ENCODE measurements at places on chromosomes 3 and 15.

GRCh38 chr3:23735062-23735461, 70.7 kb upstream of the UBE2E1 start:
- no peak for DNase-seq

GRCh38 chr3:73781541-73781940, 156.8 kb upstream of the PDZRN3 start:
- DNase-seq = no peak

DNA sequence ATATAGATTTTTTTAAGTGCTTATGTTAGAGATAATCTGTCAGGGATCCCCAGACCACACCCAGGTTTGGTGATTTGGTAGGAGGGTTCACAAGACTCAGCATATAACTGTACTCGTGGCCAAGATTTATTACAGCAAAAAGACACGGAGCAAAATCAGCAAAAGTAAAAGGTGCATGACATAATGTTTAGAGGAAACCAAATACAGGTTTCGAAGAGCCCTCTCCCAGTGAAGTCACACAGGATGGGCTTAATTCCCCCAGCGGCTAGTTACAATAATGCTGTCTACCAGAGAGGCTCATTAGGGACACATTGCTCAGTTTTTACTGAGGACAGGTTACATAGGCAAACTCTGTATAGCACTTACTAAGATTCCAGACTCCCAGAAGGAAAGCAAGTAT, 36.5 kb downstream of the MYO5A start:
- no peak for DNase-seq

GRCh38 chr3:48364840-48365239, 7.2 kb upstream of the FBXW12 start:
- no peak for DNase-seq

GRCh38 chr15:91447991-91448644, 348.1 kb downstream of the SV2B start:
- no peak for DNase-seq
